ENCODE measurements at places on chromosomes 2 and 18.

DNA sequence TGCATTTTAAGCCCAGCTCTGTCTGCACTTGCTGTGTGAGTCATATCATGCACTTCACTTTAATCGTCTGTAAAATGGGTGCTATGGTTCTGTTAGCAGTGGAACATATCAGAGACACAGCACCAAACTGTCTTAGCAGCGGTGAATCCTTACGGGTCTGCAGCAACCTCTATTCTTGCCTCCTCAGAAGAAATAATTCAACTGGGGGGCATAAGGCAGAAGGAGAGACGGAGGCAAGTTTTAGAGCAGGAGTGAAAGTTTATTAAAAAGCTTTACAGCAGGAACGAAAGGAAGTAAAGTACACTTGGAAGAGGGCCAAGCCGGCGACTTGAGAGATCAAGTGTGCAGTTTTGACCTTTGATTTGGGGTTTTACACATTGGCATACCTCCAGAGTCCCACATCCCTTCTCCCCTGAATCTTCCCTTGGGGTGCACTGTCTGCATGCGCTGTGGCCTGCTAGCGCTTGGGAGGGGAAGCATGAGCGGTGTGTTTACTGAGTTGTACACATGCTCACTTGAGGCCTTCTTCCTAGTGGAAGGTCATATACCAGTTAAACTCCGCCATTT is 109.8 kb downstream of the DDX1 start:
- DNase-seq: no peak

GRCh38 chr2:23772056-23772455 is 154.9 kb downstream of the ATAD2B start:
- DNase-seq: no peak

GRCh38 chr2:96325884-96326255 is 753 bp downstream of the ITPRIPL1 start:
- peak; percentile 32 for DNase-seq

- no peak for DNase-seq
Measured at GRCh38 chr2:88086401-88086800, 18.8 kb downstream of the SMYD1 start.

DNA sequence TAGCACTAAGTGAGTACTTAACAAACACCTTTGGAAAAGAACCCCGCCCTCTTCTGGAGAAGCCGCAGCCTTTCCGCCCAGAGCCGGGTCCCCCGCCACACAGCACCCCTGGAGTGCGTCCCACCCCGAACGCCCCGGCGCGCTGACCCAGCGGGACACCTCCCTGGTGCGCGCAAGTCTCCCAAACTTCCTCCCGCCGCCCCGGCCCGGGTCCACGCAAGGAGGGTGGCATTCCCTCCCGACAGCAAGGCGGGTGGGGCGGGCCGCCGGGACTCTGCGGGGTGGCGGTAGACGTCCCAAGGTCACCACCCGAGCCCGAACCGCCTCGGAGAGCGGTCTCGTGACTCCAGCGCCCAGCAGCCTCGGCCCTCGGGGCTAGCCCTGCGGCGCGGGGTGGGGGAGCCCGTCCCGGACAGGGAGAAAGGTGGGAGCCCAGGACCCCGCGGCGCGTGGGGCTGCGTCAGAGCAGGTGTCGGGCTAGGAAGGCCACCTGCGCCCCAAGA is 598 bp downstream of the CCDC93 start:
- DNase-seq: no peak

GRCh38 chr2:239506101-239506857 is 105.5 kb upstream of the HDAC4 start:
- DNase-seq: no peak

DNA sequence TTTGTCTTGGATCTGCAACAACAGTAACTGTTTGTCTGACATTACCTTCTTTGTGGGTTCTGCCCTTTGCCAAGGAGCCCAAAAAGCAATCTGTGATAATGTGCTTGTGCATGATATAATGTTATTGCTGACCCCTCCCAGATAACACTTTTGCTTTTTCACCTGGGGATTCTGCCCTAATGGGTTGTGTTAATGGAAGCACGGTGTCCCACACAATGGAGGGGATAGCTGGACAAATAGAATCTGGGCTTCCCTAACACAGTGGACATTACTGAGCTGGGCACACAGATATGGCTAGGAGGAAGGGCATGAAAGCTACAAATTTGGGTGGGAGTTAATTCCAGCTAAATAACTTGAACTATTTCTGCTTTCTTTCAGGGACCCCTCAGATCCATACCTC is 20.6 kb downstream of the PLB1 start:
- DNase-seq: no peak

GRCh38 chr2:183267148-183267827 is 143.0 kb downstream of the NUP35 start:
- no peak for DNase-seq

- DNase-seq: no peak
Measured at GRCh38 chr2:172788871-172789270, 53.2 kb downstream of the RAPGEF4 start.

GRCh38 chr2:99404039-99404796 is 67.0 kb downstream of the EIF5B start:
- DNase-seq: no peak

GRCh38 chr18:48804856-48805610 is 145.7 kb downstream of the SMAD7 start:
- no peak for DNase-seq

GRCh38 chr2:22078701-22079100 is 954.9 kb downstream of the TDRD15 start:
- no peak for DNase-seq
